ENCODE measurements at places on chromosomes 5 and 9.

DNA sequence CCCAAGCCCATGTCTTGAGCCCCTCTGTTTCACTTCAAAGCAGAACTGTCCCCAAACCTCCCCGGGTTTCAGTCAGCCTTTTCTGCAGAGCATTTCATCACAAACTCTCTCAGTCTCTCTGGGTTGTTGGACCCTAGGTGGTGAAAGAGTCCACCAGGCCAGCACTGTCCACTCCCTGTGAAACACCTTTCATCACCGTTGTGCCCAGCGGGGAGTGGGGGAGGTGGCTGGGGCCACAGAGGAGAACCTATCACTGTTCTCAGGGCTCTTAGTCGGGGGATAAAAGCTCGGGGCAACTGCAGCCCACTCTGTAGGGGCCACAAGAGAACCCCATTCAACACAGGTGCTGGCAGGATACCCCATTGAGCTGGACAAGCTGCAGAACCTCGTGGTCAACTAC is 5.4 kb upstream of the RABL6 start:
- no peak for DNase-seq

- no peak for DNase-seq
Observed at GRCh38 chr5:97635553-97635952, 452.5 kb upstream of the RIOK2 start.

GRCh38 chr9:130689937-130690700 is 3.5 kb upstream of the EXOSC2 start:
- peak; percentile 68 for DNase-seq

DNA sequence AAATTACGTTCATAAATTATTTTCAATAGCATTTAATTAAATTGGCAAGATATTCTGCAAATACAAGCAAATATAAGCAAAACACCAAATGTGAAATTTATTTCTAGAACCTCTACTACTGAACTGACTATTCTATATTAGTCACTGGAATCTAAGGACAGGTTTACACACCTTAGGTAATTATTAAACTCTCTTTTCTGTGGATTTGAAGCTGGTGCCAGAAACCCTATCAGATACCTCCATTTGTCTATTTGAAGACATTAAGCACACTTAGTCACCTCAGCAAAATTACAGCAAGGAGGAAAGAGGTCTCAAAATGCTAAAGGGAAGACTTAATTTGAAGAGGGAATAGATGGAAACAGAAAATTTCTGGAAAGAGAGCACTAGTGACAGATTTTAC is 83.4 kb downstream of the CPLANE1 start:
- DNase-seq = no peak
